Right renal cortex interstitium (tissue), 3 donors: ENCODE measurements at places on chromosomes 13 and 19.

- no peak for DNase-seq
These were observed 1.6 kb upstream of the ZNF497 start for GRCh38 chr19:58364146-58364545.

DNA sequence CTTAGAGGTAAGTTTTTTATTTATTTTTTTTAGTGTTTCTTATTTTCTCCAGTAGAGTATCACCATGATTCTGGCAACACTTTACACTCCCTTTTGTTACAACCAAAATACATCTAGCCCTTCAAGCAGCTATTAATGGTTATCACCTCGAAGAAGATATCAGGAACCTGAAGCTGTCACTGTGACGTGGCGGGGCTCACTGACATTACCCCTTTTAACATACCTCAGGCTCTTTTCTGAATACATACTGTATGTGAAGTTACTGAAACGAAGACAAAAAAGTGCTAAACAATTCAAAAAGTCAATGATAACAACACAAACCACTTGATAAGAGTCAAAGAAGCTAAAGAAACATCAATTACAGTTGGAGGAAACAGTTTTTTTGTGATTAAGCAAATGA lies 1218.7 kb downstream of the EFNB2 start:
- no peak for DNase-seq

GRCh38 chr19:50258918-50259372 lies 55.5 kb downstream of the MYH14 start:
- no peak for DNase-seq

DNA sequence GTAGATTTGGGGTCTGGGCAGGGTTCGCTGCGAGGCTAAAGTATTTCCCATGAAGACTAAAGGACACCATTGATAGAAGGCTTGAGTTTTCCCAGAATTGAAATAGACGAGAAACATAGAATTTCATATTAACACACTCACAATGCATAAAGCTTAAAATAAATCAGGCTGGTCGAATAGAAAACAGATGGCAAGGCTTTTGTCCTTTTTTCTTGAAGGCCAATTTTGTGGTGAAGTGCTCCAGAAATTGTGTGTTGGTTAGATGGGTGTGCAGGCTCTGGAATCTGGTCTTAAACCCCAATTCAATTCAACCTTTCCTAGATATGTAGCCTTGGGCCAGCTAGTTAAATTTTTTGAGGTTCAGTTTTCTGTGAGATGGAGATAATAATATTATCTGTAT lies 56.9 kb upstream of the LRCH1 start:
- DNase-seq, result no peak
